Karpas-422 (cell line): ENCODE measurements at places on chromosomes 6 and 20. TPM values are rescaled to one million over a fixed set of nuclear protein-coding genes. Genes with fewer than 3 reads are reported as not detected.

Gene ID4
- total RNA-seq = not detected in 2 replicates

Gene SCUBE3
- total RNA-seq = not detected in 2 replicates

Gene SDC4
- not detected in 2 replicates for total RNA-seq

- peaks cover 40% of the 10 kb centered on the region for H3K4me1 ChIP-seq
- H3K4me3 ChIP-seq = no peak overlapping the region
Measured at GRCh38 chr6:41580690-41581089, 34.5 kb downstream of the FOXP4 start.

- DNase-seq = no peak
- no peaks in the 10 kb centered on the region for H3K27me3 ChIP-seq
- no peaks in the 10 kb centered on the region for H3K36me3 ChIP-seq
- no peak overlapping the region for H3K27ac ChIP-seq
Measured at GRCh38 chr6:5499644-5500306, 238.5 kb downstream of the FARS2 start.

DNA sequence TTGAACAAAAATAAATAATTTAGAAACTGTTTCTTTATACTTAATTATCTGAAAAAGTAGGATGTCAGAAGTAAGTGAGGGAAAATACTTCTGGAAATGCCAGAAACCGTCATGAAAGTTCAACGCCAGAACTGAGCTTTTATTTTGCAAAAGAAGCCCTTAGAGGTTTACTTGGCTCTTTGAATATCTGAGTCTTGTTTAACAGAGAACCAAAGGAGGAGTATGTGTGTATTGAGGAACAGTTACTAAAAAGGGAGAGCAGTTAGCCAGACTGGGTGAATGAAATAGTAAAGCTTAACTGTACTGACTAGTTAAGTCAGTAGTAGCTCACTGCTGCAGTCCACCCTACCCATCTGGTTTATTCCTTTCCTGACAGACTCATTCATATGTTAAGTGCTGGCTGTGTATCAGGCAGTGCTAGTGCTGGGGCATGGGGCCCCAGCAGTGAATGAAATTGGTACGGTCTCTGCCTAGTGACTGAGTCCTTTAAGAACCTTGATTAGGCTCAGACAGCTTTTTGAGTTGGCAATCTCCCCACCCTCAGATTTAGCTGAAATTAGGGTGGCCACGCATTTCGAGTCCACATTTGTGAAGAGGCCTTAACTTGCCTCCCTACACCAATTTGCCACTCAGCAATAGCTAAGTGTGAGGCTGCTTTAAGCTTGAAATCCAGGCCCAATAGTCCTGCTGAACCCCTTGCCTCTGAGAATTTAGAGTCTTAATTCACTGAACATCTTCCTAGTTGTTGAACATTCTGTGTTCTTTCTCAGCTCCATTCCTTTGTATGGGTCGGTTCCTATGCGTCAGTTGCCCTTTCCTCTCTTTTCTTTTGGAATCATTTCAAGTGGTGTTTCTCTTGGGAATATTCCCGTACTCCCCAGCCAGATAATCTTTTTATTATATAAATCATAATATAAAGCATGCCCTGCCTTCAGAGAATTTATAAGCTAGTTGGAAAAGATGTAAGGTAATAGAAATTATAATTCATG lies 20.2 kb downstream of the MAP3K4 start:
- no peak overlapping the region for H3K27ac ChIP-seq
- no peaks in the 10 kb centered on the region; the same call in 1 of the 2 replicates for H3K36me3 ChIP-seq
- no peaks in the 10 kb centered on the region for H3K27me3 ChIP-seq
- no peaks in the 10 kb centered on the region for H3K4me1 ChIP-seq

DNA sequence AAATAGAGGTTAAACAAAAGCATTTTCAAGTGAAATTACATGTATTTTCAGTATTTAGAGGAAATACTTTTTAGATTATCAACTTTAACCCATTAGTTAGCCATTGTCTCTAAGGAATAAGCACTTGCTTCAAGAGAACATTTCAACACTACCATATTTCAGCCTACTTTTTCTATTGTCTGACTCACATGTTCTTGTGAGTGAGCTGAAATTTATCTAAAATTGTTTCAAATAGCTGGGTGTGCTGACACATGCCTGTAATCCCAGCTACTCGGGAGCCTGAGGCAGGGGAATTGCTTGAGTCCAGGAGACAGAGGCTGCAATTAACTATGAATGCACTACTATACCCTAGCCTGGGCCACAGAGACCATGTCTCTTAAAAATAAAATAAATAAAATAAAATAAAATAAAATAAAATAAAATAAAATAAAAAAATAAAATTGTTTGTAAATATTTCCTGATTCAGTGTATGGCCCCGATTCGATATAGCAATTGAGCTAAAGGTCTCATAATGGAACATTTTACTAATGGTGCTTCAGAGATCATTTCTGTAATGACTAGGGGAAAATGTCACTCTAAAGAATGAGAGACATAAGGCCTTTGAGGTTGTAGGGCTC lies 324.6 kb upstream of the PLCB4 start:
- no peak overlapping the region for H3K27ac ChIP-seq
- H3K27me3 ChIP-seq = no peaks in the 10 kb centered on the region
- H3K4me3 ChIP-seq = no peak overlapping the region
- H3K4me1 ChIP-seq = no peaks in the 10 kb centered on the region

DNA sequence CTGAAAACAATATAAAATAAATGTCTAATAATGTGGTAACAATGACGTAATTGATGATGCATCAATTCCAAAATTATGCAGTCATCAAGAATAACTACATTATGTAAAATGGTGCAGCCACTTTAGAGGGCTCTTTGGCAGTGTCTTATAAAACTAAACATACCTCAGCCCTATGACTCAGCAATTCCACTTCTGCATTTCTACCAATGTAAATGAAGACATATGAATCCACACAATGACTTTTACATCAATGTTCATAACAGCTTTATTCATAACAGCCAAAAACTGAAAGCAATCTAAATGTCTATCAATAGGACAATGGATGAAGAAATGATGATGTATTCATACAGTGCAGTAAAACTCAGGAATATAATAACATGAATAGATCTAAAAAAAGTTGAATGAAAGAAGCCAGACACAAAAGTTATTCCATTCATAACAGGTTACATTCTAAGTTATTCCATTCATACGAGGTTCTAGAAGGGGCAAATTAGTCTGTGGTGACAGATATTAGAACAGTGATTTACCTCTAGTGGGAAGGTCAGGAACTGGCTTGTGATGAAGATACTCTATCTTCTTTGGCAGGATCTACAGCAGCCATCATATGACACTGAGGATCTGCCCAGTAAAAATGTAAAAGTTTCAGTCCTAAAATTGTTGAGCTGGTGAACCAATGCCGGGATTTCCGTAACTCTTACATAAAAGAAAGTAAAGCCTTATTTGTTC lies 396.1 kb downstream of the PLCB1 start:
- H3K27ac ChIP-seq = peak overlapping the region; percentile 48; the same call in 1 of the 2 replicates
- H3K4me1 ChIP-seq = peaks cover 33% of the 10 kb centered on the region
- H3K4me3 ChIP-seq = 0 out of 2 replicates have a peak overlapping the region, but pooled peaks have one; percentile 2
- no peaks in the 10 kb centered on the region for H3K27me3 ChIP-seq
